ENCODE measurements at places on chromosomes 1 and 21. TPM values are rescaled to one million over a fixed set of nuclear protein-coding genes. Genes with fewer than 3 reads are reported as not detected.

Gene LIPI
- not detected for polyA plus RNA-seq

Gene HENMT1
- 0.03 TPM for polyA plus RNA-seq

DNA sequence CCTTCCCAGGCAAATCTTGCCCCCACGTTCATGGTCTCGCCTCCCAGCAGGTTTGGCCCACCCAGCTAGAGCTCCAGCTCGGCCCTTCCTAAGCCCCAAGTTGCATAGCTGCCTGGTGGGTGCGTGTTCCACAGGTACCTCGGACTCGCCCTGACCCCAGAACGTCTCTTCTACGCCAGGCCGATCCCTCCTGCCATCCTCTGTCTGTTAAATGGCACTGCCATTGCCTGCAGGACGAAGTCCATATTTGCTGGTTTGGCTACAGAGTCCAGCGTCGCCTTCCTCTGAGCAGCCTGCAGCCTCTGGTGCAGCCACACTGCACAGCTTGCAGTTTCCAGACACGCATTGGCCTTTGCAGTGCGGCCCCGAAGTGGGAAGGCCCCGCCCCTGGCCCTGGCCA, 228.1 kb downstream of the SDCCAG8 start:
- H3K27ac ChIP-seq, result no peak overlapping the region
- DNase-seq, result no peak
- H3K36me3 ChIP-seq, result peaks cover 2% of the 10 kb centered on the region

DNA sequence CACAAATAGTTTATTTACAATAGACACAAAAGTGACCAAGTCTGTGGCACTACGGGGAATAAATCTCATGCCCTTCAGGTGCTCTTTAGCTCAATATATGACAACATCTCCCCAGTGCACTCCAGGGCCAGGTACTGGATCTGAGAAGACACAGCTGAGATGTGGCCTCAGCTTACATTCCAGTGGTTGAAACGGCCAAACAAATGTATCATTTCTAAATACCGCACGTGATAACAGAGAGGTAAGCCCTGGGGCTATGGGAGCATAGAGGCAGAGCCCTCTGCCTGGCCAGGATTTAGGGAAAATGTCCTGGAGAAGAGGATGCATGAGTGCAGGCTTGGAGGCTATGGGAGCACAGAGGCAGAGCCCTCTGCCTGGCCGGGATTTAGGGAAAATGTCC, 630.5 kb downstream of the SMYD3 start:
- H3K4me3 ChIP-seq, result no peak overlapping the region
- no peaks in the 10 kb centered on the region for H3K36me3 ChIP-seq
- peak overlapping the region; percentile 100 for H3K27ac ChIP-seq
